Activated CD4-positive, alpha-beta T cell treated with anti-CD3 and anti-CD28 coated beads, Interleukin-2, amount 50 U/mL, for 4 hours (primary cell): ENCODE measurements at places on chromosomes 4 and X.

- no peak for DNase-seq
Measured at GRCh38 chr4:69843932-69844331, 16.0 kb downstream of the SULT1E1 start.

DNA sequence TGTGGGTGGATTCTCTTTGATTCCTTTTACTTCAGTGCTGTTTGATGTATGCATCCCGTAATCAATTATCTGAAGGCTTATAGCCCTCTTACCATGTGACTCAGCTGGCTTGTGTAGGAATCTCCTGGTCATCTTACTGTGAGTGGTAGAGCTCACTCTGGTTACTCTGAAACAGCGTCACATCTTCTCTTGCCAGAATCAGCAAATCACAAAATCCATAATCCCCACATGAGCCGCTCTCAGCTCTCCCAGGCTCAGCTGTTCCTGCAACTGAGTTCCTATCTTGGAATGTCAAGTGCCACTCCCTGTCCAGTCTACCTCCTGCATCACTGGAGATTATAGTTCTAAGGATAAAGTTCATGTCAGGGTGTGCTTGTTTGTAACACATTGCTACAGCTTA is 278.0 kb downstream of the FBXO8 start:
- no peak for DNase-seq

GRCh38 chrX:136032370-136032769 is 47.1 kb downstream of the SLC9A6 start:
- no peak for DNase-seq

GRCh38 chrX:9677098-9677739 is 88.4 kb downstream of the GPR143 start:
- DNase-seq, result no peak

GRCh38 chr4:151882072-151882803 is 121.4 kb upstream of the GATB start:
- no peak for DNase-seq

GRCh38 chr4:119087656-119088055 is 48.0 kb upstream of the MYOZ2 start:
- no peak for DNase-seq

DNA sequence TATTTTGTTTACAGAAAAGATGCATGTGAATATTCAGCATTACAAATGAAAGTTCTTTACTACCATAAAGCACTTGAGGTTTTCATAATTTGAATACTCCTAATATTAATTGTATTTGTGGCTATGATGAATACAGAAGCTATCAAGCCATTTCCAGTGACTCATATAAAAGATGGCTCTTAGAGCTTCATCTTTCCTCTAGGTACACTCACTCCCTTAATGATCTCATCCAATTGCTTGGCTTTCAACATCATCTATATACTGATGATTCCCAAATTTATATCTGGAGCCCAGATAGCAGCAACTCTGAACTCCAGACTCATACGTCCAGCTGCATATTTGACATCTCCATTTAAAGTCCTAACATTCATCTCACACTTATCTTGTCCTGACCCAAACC is 183.4 kb upstream of the FAM241A start:
- no peak for DNase-seq

- DNase-seq, result no peak
Measured at GRCh38 chr4:77650787-77651186, 45.2 kb downstream of the CXCL13 start.

GRCh38 chrX:154352012-154352401 is 22.4 kb downstream of the FLNA start:
- DNase-seq, result no peak

- DNase-seq, result no peak
Measured at GRCh38 chr4:78706302-78706701, 69.8 kb upstream of the BMP2K start.

DNA sequence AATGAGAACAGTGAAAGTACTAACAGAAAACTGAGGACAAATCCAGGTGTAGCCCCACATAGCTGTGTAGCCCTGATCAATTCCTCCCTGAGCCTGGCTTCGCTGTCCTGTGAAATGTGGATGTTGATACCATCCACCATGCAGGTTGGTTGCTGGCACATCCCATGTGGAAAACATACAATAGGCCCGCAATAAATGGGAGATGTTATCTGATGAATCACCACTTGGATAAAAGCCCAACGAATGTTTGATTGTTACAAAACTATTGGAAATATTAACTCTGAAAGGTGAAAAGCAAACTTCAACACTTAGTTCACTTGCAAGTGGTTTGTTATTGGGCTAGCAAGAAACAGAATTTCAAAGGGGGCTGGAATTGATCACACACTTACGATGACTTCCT is 186.3 kb upstream of the FTHL17 start:
- DNase-seq, result no peak
